Thymus (tissue), 14 donors: ENCODE measurements at places on chromosomes 2 and 18. TPM values are rescaled to one million over a fixed set of nuclear protein-coding genes. Genes with fewer than 3 reads are reported as not detected.
A peak's percentile ranks its signal among the peaks of the same experiment; 100 is the strongest.

GRCh38 chr2:32647180-32647651 is 19.4 kb downstream of the TTC27 start:
- DNase-seq = no peak
- H3K27ac ChIP-seq = no peak overlapping the region
- H3K27me3 ChIP-seq = no peaks in the 10 kb centered on the region
- H3K4me3 ChIP-seq = no peak overlapping the region
- no peaks in the 10 kb centered on the region for H3K36me3 ChIP-seq
- no peaks in the 10 kb centered on the region for H3K4me1 ChIP-seq

DNA sequence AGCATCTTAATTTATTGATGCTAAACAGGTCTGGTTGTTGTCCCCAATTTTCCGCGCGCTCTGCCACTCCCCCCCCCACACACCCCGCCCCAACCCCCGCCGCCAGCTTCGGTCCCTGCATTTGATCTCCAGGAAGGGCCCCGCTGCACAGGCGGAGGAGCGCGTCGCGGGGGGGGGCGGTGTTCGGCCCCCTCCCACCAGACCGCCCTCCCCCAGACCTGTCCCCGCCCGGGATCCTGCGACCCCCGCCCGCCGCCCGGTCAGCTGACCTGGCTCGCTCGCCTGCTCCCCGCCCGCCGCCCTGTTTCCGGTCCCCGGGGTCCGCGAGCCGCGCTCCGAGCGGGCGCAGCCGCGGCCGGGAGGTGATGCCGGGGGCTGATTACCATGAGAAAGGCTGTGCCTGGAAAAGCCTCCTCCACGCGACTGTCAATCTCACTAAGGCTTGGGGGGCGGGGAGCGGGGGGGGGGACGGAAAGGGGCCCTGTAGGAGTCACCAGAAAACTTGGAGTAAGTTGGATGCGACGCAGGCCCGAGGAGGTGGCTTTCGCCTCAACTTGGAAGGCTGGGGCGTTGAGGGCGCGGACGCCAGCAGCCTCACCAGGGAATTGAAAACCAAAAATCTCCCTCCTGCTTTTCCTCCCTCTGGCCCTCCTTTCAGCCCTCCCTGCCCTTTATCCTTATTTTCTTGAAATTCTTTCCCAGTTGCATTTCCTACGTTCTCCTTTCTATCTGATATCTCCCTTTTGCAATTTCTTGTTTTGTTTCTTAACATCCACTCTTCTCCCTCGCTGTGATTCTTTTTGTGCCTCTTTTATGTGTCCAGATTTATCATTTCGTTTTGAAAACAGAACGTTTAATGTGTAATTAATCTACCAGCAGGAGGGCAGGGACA is 4.4 kb upstream of the ZEB2 start:
- peaks cover 23% of the 10 kb centered on the region for H3K4me1 ChIP-seq
- H3K27ac ChIP-seq = peak overlapping the region; percentile 41
- H3K4me3 ChIP-seq = peak overlapping the region; percentile 29
- no peak for DNase-seq
- H3K27me3 ChIP-seq = peaks cover 16% of the 10 kb centered on the region

GRCh38 chr2:233365861-233366520 is 11.7 kb downstream of the DGKD start:
- H3K27ac ChIP-seq = no peak overlapping the region
- no peaks in the 10 kb centered on the region for H3K4me1 ChIP-seq
- H3K4me3 ChIP-seq = no peak overlapping the region
- H3K36me3 ChIP-seq = no peaks in the 10 kb centered on the region

DNA sequence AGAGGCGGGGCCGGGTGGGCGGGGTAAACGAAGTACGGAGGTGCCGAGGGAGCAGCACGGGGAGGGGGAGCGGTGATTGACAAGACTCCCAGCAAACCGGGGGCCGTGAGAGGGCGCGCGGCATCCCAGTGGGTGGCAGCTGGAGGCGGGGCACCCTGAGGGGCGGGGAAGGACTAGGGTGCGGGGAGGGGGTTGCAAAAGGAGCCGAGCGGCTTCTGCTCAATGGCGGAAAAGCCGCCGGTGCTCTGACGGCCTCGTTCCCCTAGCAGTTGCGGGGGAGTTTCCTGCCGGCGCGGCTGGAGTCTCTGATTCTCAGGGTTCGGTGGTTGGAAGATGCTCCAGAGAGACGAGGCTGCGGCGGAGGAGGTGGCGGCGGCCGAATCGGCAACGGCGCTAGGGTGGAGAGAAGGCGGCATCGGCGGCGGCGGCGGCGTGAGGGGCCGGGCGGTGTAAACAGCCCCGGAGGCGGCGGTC is at the start of gene PPM1B:
TSS of gene PPM1B (plus strand) at position 195 of the 474 bp plus-strand sequence. CDS start 32,325 bp downstream, outside the sequence.
- H3K4me3 ChIP-seq = peak within 1 kb of the TSS; percentile 98
- no peaks in the 10 kb centered on the region for H3K4me1 ChIP-seq
- peak; percentile 97 for DNase-seq
- H3K27me3 ChIP-seq = no peaks in the 10 kb centered on the region

DNA sequence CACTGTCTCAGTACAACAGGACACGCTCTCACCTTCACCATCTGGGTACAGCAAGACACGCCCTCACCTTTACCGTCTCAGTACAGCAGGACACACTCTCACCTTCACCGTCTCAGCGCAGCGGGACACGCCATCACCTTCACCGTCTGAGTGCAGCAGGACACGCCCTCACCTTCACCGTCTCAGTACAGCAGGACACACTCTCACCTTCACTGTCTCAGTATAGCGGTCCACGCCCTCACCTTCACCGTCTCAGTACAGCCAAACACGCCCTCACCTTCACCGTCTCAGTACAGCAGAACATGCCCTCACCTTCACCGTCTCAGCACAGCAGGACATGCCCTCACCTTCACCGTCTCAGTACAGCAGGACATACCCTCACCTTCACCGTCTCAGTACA is 109.9 kb upstream of the CTDP1 start:
- no peak for DNase-seq
- H3K27ac ChIP-seq = no peak overlapping the region
- peaks cover 5% of the 10 kb centered on the region for H3K4me1 ChIP-seq
- no peaks in the 10 kb centered on the region for H3K36me3 ChIP-seq

DNA sequence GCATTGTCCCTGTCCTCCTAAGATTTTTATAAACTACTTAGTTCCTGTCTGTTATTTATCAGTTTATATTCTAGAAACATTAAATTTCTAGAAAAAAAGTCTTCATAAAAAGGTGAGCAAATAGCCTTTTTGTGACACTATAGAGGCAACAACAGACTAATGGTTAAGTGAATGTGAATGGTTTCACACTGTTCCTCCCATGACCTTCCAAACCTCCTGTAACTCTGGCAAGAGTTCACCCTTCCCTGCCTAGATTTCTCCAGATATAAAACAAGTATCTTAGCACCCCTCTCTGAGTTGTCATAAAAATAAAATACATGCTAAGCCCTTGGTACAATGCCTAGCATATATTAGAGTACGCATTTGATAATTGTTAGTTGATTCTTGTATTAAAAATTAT is 29.2 kb downstream of the COBLL1 start:
- H3K27me3 ChIP-seq = no peaks in the 10 kb centered on the region
- H3K27ac ChIP-seq = no peak overlapping the region
- no peak overlapping the region for H3K4me3 ChIP-seq
- no peaks in the 10 kb centered on the region for H3K36me3 ChIP-seq
- H3K4me1 ChIP-seq = no peaks in the 10 kb centered on the region

DNA sequence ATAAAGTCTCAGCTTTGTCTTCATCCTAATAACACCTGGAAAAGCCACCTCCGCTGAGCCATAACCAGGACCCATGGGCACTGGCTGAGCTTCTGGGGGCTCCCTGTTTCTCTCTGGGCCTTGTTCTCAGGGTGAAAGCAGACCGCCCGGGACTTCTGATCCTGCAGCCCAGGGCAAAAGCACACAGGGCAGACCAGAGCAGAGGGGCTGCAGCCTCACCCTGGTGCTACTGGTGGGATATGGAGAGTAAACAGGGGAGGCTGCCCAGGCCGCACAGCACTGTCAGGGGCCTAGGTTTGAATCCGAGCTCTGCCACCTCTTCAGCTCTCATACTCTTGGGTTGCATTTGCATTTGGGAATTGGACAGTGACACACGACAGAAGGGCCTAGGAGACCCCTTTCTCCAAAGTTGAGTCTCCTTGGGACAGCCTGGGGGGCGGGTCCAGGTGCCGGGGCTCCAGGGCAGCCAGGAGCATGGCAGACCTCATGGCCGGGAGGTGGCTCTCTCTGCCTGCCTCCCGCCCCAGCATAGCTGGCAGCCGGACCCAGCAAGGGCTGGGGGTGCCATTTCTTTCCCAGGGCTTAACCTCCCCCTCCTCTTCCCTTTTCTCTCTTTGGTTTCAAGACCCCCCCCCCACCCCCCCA is 164.9 kb downstream of the INHBB start:
- H3K27me3 ChIP-seq = peaks cover 20% of the 10 kb centered on the region
- no peak overlapping the region for H3K4me3 ChIP-seq
- H3K36me3 ChIP-seq = no peaks in the 10 kb centered on the region

DNA sequence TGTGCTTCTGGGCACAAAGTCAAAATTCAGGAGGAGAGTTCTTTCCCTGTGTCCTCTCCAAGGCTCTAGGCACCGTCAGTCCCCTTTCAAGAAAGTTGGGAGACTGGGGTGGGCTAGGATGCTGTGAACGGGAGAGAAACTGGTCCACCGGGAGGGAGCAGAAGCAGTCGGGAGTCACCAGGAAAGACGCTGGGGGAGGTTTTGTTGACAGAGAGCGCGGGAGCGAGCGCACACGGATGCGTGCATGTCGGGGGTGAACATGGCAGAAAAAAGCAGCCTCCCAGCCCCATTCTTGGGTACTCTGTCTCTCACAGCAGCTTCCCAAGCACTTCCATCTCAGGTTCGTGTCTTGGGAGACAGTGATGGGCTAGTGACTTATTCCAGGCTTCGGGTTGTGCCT is 97.1 kb upstream of the PXDN start:
- no peaks in the 10 kb centered on the region for H3K36me3 ChIP-seq
- H3K4me3 ChIP-seq = no peak overlapping the region
- no peak overlapping the region for H3K27ac ChIP-seq
- H3K27me3 ChIP-seq = peaks cover 3% of the 10 kb centered on the region

GRCh38 chr2:159456500-159457426 is 159.6 kb downstream of the BAZ2B start:
- no peak overlapping the region for H3K27ac ChIP-seq
- H3K36me3 ChIP-seq = no peaks in the 10 kb centered on the region
- DNase-seq = no peak

DNA sequence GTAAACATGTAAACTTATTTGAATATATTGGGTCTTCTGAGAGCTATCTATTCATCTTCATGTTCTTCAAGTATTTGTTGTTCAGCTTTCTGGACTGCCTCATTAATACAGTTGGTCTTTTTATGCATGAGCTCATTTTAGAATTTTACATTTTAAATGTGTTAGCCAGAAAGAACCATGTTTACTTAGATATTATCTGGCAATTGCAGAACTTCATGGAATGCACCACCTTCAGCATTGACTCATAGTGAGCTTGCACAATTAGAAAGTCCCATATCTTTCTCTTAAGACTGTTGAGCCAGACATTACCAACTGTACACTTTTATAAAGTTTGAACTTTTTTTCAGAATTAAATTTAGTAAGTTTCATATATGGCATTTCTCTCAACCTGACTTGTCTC is 536.7 kb downstream of the RIT2 start:
- H3K27ac ChIP-seq = no peak overlapping the region
- no peak overlapping the region for H3K4me3 ChIP-seq
- H3K4me1 ChIP-seq = no peaks in the 10 kb centered on the region
- DNase-seq = no peak
- no peaks in the 10 kb centered on the region for H3K27me3 ChIP-seq
- H3K36me3 ChIP-seq = no peaks in the 10 kb centered on the region

GRCh38 chr2:111522231-111522768 is 361.7 kb downstream of the ANAPC1 start:
- no peak for DNase-seq
- H3K4me3 ChIP-seq = no peak overlapping the region
- no peaks in the 10 kb centered on the region for H3K4me1 ChIP-seq
- H3K27me3 ChIP-seq = no peaks in the 10 kb centered on the region

GRCh38 chr2:231047274-231047922 is 9.3 kb upstream of the PSMD1 start:
- H3K27ac ChIP-seq = no peak overlapping the region
- peaks cover 3% of the 10 kb centered on the region for H3K4me1 ChIP-seq
- no peak for DNase-seq
- H3K36me3 ChIP-seq = no peaks in the 10 kb centered on the region

GRCh38 chr2:153106802-153107477 is 371.6 kb downstream of the RPRM start:
- no peak for DNase-seq
- no peak overlapping the region for H3K27ac ChIP-seq
- H3K36me3 ChIP-seq = no peaks in the 10 kb centered on the region
- no peaks in the 10 kb centered on the region for H3K27me3 ChIP-seq
- no peaks in the 10 kb centered on the region for H3K4me1 ChIP-seq

GRCh38 chr2:204425821-204426220 is 119.5 kb upstream of the PARD3B start:
- no peak overlapping the region for H3K4me3 ChIP-seq
- DNase-seq = no peak
- no peaks in the 10 kb centered on the region for H3K36me3 ChIP-seq

DNA sequence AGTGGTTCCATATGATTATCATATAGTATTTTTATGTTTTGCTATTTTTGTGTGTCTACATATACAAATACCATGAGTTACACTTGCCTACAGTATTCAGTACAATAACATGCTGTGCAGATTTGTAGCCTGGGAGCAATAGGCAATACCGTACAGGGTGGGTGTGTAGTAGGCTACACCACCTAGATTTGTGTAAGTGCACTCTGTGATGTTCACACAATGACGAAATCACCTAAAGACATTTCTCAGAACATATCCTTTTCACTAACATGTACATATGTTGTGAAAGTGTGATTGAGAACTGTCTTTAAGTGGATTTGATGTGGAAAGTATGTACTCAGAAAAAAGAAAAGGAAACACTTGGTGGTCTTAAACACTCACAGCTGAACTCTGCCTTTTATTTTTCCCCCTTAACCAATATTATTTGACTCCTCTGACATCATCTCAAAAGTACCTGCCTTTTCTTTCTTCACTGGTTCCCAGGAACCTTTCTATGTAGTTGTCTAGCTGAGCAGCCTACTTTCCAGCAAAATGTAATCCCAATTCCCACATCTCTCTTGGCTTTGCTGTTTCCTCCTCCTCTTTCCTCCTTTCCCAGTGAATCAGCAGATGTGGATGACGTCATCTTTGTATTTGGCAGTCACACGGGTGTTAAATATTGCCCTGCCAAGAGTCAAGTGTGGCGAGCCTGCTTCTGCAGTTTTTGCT is 47.7 kb downstream of the OSBPL6 start:
- H3K27me3 ChIP-seq = no peaks in the 10 kb centered on the region
- no peak for DNase-seq
- H3K27ac ChIP-seq = no peak overlapping the region
- H3K4me1 ChIP-seq = no peaks in the 10 kb centered on the region
- H3K36me3 ChIP-seq = no peaks in the 10 kb centered on the region
- no peak overlapping the region for H3K4me3 ChIP-seq

- no peaks in the 10 kb centered on the region for H3K27me3 ChIP-seq
- no peaks in the 10 kb centered on the region for H3K36me3 ChIP-seq
- H3K4me3 ChIP-seq = no peak overlapping the region
- H3K4me1 ChIP-seq = no peaks in the 10 kb centered on the region
- no peak for DNase-seq
These were observed 7.6 kb downstream of the CNDP1 start for GRCh38 chr18:74541703-74542555.

CDCA7 gene
- 42.9 TPM for total RNA-seq

GPR39 gene
- 0.09 TPM for total RNA-seq

CPLX4 gene
- 0.05 TPM for total RNA-seq

ZSWIM2 gene
- not detected for total RNA-seq

NAT8 gene
- not detected for total RNA-seq

ARID5A gene
- 18.9 TPM for total RNA-seq

ALPI gene
- total RNA-seq = 0.19 TPM

CYP27C1 gene
- total RNA-seq = 0.05 TPM

SATB2 gene
- 0.38 TPM for total RNA-seq

TUBA3D gene
- total RNA-seq = 0.05 TPM

ZNF512 gene
- total RNA-seq = 41.6 TPM

SLC4A3 gene
- total RNA-seq = 0.47 TPM

RNF149 gene
- 45.8 TPM for total RNA-seq

CAPN14 gene
- 0.52 TPM for total RNA-seq
